ENCODE measurements at places on chromosomes 11 and 22. TPM values are rescaled to one million over a fixed set of nuclear protein-coding genes. Genes with fewer than 3 reads are reported as not detected.

Gene TUB
- 11.6 TPM for total RNA-seq

- no peak overlapping the region for H3K27ac ChIP-seq
- H3K4me1 ChIP-seq: peaks cover 8% of the 10 kb centered on the region
- H3K27me3 ChIP-seq: no peaks in the 10 kb centered on the region
- no peak overlapping the region for H3K4me3 ChIP-seq
- H3K36me3 ChIP-seq: no peaks in the 10 kb centered on the region
Measured at GRCh38 chr22:26660961-26661578, 3.7 kb downstream of the MIAT start.

DNA sequence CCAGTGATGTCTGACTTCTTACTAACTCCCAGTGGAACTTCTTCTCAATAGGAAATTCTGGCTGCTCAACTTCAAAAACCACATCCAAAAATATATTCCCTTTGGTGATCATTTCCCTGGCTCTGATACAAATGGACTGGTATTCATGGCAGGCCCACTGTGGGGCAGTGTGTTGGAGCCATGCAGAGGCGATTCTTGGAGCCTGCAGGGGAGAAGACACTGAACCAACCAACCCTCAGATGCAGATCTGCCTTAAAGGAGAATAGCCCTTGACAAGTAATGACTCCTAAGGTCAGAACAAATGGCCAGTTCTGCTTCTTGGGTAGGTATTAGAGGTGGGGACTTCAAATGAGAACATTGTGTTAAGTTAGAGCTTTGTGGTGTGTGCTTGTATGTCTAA lies 12.2 kb downstream of the OR4D9 start:
- H3K27ac ChIP-seq: no peak overlapping the region
- no peaks in the 10 kb centered on the region for H3K27me3 ChIP-seq
- H3K36me3 ChIP-seq: no peaks in the 10 kb centered on the region
- H3K4me3 ChIP-seq: no peak overlapping the region
- no peaks in the 10 kb centered on the region for H3K4me1 ChIP-seq

DNA sequence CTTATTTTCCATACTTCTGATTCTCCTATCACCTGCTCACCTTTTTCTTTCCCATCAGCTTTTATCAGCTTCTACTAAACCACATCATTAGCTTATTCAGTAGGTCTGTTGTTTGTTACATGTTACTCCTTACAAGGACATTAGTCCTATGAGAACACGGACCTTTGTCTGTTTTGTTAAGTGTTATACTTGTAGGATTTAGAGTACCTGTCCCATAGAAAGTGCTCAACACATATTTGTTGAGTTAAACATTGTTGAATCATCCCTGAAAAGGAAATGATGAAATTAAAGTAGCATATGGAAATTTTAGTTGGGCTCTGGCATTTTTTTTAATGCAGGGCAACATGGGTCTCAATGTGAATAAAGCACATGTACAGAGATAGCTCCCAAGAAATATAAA lies 222.1 kb upstream of the CARD18 start:
- no peak overlapping the region for H3K27ac ChIP-seq
- H3K4me1 ChIP-seq: no peaks in the 10 kb centered on the region
- H3K27me3 ChIP-seq: no peaks in the 10 kb centered on the region
- no peaks in the 10 kb centered on the region for H3K36me3 ChIP-seq
- no peak for DNase-seq
- H3K4me3 ChIP-seq: no peak overlapping the region

- no peaks in the 10 kb centered on the region for H3K4me1 ChIP-seq
- no peaks in the 10 kb centered on the region for H3K36me3 ChIP-seq
- no peaks in the 10 kb centered on the region for H3K27me3 ChIP-seq
- no peak for DNase-seq
- no peak overlapping the region for H3K27ac ChIP-seq
- H3K4me3 ChIP-seq: no peak overlapping the region
Measured at GRCh38 chr11:29300420-29300819, 716.4 kb downstream of the KCNA4 start.

GRCh38 chr11:6746086-6746618 lies 25.6 kb downstream of the OR2AG2 start:
- no peaks in the 10 kb centered on the region for H3K36me3 ChIP-seq
- peak; percentile 78 for DNase-seq
- H3K4me1 ChIP-seq: no peaks in the 10 kb centered on the region
- H3K27ac ChIP-seq: peak overlapping the region; percentile 83
- H3K4me3 ChIP-seq: peak overlapping the region; percentile 51
- H3K27me3 ChIP-seq: no peaks in the 10 kb centered on the region

Measured in Peyer's patch (tissue), 4 donors.